ENCODE measurements at places on chromosomes 12 and 14.

- DNase-seq = no peak
Observed at GRCh38 chr14:64089920-64090319, 204.3 kb downstream of the ESR2 start.

GRCh38 chr14:100239211-100239839 is 381 bp downstream of the YY1 start:
- DNase-seq = no peak

DNA sequence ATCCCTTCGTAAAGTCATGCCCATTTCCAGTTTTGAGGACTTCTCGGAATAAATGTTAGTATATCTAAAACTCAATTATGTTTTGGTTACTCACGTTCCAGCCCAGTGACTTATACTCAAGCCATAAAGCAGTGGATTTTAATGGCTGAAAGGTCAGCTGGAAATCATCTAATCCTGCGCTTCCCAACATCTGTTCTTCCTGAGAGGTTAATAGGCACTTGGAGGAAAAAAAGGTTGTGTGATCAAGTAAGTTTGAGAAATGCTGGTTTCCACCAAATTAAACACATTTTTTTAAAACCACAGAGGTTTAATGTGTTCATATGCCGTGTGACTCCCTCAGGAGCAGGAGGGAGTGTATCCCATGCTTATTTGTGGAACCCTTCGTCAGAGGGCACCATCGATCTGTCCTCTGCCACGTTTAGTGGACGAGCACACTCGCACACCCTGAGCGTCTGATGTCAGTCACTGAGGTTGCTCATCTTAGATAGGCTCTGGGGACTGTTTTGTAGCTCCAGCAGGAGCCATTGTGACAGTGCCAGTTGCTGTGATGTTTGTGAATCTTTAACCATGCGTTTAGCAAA is 41.4 kb downstream of the FBXL14 start:
- DNase-seq = no peak

DNA sequence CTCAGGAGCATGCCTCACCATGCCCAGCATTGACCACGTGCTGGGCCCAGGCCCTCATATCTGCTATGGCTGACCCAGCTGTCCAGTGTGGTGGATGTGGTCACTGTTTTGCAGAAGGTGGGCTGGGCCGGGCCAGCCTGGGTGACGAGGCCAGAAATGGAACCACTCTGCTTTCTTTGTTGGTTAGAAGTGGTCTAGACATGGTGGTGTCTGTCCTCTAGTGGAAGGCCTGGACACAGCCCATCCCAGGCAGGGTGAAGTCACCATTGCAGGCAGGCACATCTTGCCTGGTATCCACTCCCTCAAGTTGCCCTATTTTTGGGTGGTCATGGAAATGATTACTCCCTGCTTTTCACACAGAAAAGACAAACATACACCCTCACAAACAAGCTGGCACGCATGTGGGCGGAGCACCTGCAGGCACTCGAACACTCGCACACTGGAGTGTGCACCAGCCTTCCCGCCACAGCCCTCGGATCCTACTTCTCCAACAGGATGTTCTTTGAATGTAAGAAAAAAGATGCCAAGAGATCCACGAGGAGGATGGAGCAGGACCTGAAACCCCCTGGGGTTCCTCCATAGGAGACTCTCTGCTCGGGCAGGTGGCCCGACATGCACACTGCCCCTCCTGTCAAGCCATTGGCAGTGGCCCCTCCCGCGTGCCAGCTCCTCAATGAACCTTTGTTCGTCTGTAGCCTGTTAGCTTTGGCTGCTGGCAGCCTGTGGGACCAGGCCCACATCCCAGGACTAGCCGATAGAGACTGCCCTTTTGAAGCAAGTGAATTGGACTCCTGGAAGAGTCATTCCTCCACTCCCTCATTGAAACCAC is 38.4 kb downstream of the MLXIP start:
- DNase-seq = no peak

- DNase-seq = no peak
Observed at GRCh38 chr14:90839889-90840266, 23.6 kb upstream of the TTC7B start.

DNA sequence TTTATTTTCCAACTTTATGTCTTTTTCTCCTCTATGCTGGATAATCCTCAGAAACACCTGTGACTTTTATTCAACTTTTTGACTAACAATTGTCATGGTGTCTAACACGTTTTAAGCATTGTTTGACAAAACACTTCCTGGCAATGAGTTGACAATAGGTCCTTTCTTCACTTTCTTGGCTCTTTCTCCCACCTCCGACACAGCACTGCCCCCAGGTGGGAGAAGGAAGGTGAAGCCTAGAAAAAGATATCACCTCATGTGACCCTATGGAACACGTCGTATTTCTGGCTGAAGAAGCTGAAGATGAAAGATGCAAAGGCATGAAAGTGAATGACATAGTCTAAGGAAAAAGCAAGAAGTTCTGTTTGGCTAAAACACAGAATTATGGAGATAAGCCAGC is 430.0 kb downstream of the ETNK1 start:
- DNase-seq = no peak

DNA sequence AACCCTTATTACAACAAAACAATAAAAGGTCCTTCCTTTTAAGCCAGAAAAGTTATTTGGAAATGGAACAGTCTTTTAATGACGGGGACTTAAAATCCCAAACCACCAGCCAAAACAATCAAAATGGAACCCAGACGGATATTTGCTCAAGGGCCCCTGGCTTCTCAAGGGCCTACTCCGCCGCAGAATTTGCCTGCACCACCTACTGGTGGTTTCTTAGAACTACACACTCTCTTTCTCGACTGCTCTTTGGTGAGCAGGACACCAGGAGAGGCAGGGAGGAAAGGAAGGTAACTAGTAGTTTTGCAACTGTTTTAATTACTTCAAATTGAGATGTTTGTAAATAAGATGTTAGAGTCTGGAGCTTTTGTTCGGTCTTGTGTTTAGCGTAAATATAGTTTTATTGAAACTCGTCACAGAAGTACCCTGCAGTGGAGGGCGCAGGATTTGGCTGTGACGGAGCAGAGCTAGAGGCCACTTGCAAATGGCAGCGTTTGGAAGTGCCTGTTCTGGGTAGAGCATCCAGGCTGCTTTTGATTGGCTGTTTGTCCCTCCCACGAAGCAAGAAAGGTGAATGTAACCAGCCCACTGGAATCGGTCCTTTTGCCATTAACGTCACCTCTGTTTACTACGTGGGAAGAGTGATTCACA is 238.5 kb downstream of the CACNA1C start:
- DNase-seq = peak; percentile 51

GRCh38 chr14:50784683-50785456 is 46.1 kb downstream of the NIN start:
- no peak for DNase-seq

DNA sequence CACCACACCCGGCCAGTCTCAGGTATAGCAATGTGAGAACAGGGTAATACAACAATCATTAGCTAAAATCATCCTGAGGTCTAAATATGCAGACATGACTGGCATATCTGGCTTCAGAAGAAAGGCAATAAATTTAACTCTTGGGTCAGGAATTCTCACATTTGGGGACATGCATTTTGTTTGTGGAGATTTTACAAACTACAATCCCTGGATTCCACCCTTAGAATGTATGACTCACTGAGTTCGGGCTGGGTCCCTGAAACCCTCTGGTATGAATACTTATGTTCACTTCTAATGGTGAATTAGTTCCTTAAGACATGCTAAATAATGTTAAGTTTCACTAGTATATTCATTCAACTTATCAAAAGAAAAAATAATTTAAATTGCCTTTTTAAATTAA is 98.9 kb upstream of the HMGA2 start:
- DNase-seq = no peak

GRCh38 chr12:97164936-97165335 is 257.9 kb downstream of the NEDD1 start:
- DNase-seq = no peak

GRCh38 chr12:15336768-15337553 is 14.7 kb downstream of the PTPRO start:
- DNase-seq = no peak

GRCh38 chr12:69123919-69124638 is 115.3 kb upstream of the CPSF6 start:
- DNase-seq = no peak

- DNase-seq = peak; percentile 68
Observed at GRCh38 chr12:131606218-131606901, 104.5 kb upstream of the SFSWAP start.

DNA sequence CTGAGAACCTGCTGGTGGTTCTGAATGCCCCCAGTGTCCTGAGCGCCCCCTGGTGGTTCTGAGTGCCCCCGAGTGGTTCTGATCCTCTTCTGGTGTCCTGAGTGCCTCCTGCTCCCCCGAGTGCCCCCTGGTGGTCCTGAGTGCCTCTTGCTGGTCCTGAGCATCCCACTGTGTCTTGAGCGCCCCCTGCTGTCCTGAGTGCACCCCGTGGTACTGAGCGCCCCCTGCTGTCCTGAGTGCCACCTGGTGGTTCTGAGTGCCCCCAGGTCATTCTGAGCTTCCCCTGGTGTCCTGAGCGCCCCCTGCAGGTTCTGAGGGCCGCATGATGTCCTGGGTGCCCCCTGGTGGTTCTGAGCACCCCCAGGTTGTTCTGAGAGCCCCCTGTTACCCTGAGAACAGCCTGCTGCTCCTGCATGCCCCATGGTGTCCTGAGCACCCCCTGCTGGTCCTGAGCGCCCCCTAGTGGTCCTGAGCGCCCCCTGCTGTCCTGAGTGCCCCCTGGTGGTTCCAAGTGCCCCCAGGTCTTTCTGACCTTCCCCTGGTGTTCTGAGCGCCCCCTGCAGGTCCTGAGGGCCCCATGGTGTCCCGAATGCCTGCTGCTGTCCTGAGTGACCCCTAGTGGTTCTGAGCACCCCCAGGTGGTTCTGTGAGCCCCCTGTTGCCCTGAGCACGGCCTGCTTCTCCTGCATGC is 1165.4 kb downstream of the TMEM121 start:
- DNase-seq = peak; percentile 34

DNA sequence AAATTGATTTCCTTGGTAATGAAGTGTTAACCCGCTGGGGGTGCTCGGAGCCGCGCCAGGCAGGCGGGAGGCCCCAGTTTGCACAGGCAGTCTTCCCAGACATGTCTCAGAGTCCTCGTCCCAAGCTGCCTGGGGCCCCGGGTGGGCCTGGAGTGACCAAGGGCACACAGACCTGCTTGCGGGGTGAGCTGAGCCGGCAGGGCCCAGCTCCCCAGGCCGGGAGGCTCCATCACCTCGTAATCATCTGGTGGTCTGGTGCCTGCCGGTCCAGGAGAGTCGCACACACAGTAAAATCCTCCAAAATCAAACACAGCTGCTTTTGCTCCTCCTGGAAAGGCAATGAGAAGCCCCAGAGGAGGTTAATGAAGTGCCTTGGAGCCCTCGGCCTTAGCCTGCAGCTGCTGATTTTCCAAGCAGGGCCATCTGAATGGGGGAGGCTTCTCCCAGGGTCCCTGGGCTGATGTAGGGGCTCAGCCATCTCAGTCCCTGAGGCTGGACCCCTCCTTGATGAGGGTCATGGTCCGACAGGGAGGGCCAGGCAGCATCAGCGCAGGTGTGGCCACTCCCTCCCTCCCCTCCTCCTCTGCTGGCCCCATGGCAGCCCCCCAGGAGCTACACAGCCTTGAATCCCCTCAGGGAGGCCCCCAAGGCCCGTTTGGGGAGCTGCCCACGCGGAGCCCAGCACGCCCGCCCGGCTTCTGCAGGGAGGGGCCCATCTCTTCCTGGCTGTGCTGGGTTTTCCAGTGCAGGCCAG is 39.4 kb upstream of the FBRSL1 start:
- DNase-seq = no peak

GRCh38 chr14:103100281-103101121 is 6.0 kb downstream of the EXOC3L4 start:
- DNase-seq = no peak

DNA sequence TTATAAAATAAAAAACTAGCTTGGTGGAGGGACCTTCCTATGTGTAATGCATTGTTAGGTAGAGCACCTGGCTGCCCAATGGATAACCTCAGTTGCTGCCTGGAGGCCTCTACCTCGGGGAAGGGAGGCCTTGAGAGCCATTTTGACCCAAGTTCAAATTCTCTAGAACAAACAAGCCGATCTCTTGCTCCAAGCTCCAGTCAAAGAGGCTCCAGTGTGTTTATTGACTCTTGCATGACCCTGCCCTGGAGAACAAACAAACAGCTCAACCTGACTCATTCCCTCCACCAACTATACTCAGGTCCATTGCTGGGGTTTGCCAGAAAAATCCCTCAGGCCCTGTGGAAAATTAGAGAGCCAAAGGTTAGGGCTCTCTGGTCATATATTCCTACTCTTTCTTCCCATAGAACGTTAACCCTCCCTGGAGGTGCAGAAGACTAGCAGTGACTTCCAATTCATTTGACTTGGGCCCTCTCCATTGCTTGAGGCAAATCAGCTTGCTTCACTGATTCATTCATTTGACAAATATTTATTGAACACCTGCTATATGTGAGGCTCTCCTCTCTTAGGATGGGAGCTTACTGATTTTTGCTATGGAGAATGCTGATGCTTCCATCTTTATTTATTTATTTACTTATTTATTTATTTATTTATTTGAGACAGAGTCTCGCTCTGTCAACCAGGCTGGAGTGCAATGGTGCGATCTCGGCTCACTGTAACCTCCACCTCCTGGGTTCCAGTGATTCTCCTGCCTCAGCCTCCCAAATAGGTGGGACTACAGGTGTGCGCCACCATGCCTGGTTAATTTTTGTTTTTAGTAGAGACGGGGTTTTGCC is 73.7 kb upstream of the CISTR start:
- DNase-seq = no peak

GRCh38 chr12:109734219-109735000 is 20.8 kb downstream of the FAM222A start:
- no peak for DNase-seq

DNA sequence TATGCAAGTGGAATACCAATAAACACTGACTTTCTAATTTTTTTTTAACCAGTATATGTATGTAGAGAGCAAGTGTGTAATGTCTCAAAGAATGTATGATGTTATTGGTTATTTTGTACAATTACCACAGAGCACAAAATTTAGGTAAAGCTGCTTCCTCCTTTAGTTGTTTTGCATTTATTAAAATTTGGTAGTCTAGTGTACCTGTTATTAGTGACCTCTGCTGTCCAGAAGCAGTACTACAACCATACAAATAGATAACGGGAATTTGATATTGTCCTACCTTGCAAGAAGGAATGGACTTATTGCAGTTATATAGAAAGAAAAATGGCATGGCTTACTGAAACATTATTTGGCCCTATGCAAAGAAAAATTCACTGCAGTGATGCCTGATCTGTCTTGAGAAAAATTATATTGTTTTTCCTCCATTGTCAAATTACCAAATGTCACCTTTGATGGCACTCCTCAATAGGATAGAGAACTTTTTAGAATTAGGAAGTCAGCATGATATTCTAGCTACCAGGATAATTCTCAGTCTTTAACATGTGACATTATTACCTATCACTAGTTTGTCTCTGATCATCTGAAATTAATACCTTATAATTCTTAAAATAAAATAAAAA is 153.9 kb upstream of the RMST start:
- DNase-seq = peak; percentile 18

GRCh38 chr12:32753605-32754004 is 2.1 kb downstream of the YARS2 start:
- no peak for DNase-seq

All from CD14-positive monocyte (primary cell).